Caudate nucleus (tissue), 63 donors: ENCODE measurements at places on chromosomes 7 and 10.

- DNase-seq = no peak
These were observed 189.6 kb downstream of the DNAJC1 start for GRCh38 chr10:21813946-21814345.

DNA sequence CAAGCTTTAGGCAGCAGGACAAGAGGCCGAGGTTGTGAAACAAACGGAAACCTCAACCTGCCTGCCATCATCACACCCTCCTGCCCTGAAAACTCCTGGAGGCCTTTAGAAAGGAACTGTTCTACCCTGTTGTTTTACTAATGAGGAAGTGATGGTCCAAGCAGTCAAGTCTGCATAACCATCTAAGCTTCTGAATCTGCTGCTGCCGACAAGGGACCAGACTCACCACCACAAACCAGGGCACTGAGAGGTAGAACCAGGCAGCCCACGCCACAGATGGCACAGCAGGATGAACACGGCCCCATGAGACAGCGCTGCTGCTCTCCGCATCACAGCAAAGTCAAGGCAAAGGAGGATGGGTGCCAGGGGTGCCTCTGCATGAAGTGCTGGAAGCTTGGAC, 209.4 kb downstream of the CELF2 start:
- DNase-seq = no peak

DNA sequence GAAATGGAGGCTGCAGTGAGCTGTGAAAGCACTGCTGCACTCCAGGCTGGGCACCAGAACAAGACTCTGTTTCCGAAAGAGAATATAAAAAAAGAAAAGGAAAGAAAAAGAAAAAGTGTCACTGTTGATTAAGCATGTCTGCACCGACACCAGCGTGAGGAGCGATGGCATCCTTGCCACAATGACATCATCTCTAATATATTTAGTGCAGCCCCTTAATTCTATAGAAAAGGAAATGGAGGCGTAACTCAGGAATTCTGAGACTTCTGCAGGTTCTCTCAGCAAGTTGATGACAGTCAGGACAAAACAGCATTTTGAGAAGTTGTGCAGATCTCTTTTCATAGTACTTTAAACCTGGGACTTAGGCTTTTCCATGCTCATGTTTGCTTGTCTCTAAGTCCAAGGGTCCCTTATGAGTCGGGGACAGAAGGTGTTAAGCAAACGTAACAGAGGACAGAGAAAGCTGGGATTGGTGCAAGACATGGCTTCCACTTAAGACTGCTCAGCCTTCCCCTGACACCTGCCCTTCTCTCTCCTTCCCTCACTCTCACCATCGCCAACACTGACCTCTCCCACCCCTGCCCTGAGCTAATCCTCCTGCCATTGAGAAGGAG, 16.9 kb upstream of the ANKRD1 start:
- DNase-seq = no peak

- DNase-seq = no peak
These were observed 7.3 kb upstream of the KLHDC10 start for GRCh38 chr7:130063036-130063435.

GRCh38 chr10:34723750-34724149, 91.3 kb downstream of the PARD3 start:
- peak; percentile 27 for DNase-seq

- DNase-seq = no peak
These were observed 1257.4 kb downstream of the GATA3 start for GRCh38 chr10:9311702-9312499.

GRCh38 chr7:39530971-39531370, 35.2 kb upstream of the YAE1 start:
- no peak for DNase-seq

GRCh38 chr7:155796381-155797261, 15.6 kb downstream of the SHH start:
- peak; percentile 19 for DNase-seq

DNA sequence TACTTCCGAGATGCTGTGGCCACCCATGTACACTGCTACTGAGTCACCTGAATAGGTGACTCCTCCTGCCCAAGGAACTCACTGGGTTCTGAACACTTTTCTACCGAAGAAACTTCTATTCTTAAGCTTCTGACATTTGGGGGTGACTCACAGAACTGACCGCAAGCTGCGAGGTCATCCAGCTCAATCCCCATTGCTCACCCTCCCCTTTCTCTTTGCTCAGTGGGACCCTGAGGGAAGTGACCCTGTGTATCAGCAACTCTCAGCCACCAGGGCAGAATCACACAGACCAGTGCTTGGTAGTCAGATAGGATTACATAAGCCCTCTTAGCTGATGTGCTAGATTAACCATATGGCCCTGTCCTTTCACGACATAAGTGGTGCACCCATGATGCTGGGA, 46.3 kb downstream of the INSYN2A start:
- no peak for DNase-seq

DNA sequence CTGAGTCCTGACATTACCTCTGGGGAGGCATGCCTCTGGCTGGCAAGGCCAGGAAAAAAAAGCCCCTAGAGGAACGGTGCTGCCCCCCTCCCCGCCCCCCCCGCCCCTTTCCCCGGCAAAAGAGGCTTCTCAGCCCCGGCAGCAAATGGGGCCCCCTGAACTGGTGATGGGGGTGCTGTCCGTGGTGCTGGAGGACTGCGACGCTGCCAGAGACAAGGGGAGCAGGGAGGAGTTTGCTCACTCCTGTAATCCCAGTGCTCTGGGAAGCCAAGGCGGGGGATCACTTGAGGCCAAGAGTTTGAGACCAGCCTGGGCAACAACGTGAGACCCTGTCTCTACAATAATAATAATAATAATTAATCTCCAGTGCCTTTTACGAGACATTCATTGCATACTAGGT, 23.7 kb downstream of the SRRM3 start:
- no peak for DNase-seq

DNA sequence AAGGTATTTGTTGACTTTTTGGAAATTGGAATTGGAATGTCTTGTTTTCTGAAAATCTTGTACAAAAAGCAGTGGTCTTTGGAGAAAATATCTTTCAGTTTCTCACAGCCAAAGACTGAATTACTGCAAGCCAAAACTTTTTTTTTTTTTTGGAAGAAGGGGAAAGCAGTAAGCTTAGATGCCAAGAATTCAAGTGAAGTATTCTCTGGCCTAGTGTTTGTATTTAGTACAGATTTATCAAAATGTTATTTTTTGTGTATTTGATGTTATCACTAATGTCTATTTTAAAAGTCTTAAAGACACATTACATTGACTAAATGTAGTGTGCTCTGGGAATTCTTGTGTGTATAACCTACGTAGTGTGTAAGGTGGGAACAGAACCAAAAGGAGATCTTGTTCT, 6.2 kb downstream of the TET1 start:
- DNase-seq = no peak

- no peak for DNase-seq
These were observed 49.6 kb upstream of the PDCD4 start for GRCh38 chr10:110822035-110822711.

GRCh38 chr7:93196336-93196735, 29.9 kb downstream of the HEPACAM2 start:
- no peak for DNase-seq

- DNase-seq = peak; percentile 87
These were observed 43.5 kb upstream of the ZMIZ1 start for GRCh38 chr10:79025199-79025832.

GRCh38 chr7:114925434-114925833, 3.5 kb downstream of the MDFIC start:
- no peak for DNase-seq

GRCh38 chr10:103244666-103245271, 918 bp upstream of the RPEL1 start:
- DNase-seq = peak; percentile 67

- no peak for DNase-seq
These were observed 94.4 kb downstream of the JAZF1 start for GRCh38 chr7:28086198-28086597.

DNA sequence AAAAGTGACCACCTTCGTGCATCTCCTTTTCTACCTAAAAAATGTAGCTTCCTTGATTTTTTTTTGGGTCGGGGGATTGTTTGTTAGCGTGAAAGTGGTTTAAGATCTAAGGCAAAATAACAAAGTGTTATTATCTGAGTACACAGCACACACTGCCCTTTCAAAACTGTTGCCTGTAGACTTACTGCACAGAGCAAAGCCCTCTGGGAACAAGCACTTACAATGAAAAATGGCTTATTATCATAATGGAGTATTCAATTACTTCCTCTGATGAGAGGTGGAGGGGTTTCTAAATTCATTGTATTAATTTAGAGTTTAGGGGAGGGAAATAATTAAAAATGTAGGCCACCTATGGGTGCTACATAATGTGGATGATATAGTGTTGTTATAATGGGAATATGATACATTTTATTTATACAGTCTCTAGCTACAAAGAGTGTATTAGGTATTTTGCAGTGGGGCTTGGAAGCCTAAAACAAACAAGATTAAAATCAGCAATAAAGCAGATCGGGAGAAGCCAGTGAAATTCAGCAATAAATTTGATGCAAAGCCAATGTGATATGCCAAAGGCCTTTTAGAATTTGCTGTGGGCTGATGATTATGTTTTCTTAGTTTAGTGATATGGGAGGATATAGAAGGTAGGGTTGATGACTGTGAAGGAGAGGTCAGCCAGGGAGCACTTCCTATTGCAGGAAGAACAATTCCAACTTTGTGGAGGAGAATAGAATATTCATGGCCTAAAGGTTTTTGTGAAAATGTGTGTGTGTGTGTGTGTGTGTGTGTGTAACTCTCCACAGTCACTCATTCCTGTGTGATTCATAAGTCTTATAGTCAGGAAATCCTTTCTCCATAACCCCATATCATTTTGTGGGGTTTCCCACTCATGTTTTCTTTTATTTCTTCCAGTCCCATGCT, 17.7 kb upstream of the EXOC4 start:
- DNase-seq = no peak
